ENCODE measurements at places on chromosomes 12 and 14. TPM values are rescaled to one million over a fixed set of nuclear protein-coding genes. Genes with fewer than 3 reads are reported as not detected.

Gene SLC39A5
- not detected for total RNA-seq

Gene ZBTB42
- total RNA-seq: 1.5 TPM

Gene DDX24
- total RNA-seq: 167 TPM

Gene KRT75
- total RNA-seq: not detected

Measured in HFFc6 (cell line).